ENCODE measurements at places on chromosomes 1 and 21.
A peak's percentile ranks its signal among the peaks of the same experiment; 100 is the strongest.

GRCh38 chr1:89910780-89911179 is 84.1 kb upstream of the ZNF326 start:
- DNase-seq, result peak; percentile 77

GRCh38 chr1:157304271-157304670 is 166.1 kb upstream of the ETV3 start:
- DNase-seq, result no peak

GRCh38 chr1:47781171-47781959 is 215.8 kb downstream of the TRABD2B start:
- DNase-seq, result no peak

DNA sequence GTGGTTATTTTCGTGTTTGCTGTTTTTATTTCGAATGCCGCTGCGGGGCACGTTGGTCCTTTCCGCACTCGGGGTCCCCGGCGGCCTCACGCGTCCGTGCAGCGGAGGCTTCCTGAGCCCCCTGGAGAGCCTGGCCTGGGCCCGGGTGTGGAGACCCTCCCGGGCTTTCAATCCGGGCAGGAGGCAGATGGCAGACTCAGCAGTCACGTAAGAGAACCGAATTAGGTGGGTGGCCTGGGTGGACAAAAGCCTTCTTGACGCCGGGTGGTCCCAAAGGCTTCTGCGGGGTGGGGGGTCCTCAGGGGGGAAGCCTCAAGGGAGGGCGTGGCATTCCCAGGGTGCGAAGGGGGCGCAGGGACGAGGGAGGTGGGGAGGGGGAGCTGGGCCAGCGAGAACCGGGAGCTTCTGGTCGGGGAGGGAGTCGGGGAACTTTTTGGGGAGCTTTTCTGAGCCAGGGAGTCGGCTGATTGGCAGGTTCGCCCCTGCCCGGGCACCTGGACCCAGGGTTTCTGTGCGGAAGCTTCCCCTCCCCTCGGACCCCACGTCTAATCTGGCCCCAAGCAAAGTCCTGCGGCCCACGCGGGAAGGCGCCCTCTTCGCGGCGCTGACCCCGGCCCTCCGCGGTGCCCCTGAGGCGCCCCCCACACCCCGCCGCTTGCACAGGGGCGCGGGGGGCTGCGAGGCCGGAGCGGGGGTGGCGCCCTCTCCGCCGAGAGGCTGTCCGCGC is 1.3 kb upstream of the HES4 start:
- no peak for DNase-seq

DNA sequence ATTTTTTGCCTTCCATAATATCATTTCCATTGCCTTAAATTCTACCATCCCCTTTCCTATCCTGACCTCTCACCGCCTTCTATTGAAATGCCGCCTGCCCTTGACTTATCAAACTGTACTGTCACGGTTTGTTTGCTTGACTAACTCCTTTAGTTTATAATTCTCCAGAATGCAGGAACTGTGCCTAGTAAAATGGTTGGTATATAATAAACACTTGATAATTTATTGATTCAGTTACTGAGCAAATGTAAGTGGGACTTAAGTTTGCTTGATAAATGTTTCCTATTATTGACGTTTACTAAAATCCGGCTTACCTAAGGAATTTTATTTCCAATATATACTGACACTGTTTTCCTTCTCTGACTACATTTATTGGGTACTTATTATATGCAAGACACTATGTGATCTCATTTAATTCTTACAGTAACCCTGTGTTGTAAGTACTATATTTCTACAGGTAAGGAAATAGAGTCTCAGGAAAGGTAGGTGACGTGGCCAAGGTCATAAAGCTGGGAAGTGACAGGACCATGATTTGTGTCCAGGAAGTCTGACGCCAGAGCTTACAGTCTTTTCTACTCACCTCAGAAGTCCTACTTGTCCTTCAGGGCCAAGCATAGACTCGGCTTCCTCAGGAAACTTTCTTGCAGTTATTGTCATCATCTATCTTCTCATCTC is 35.7 kb downstream of the DPT start:
- DNase-seq, result no peak

- DNase-seq, result no peak
These were observed 30.9 kb downstream of the SLC35F3 start for GRCh38 chr1:233935297-233935868.

GRCh38 chr1:230994860-230995259 is 16.0 kb downstream of the ARV1 start:
- DNase-seq, result no peak

GRCh38 chr1:99217599-99217998 is 46.7 kb upstream of the PLPPR4 start:
- no peak for DNase-seq

GRCh38 chr1:200409203-200409760 is 554 bp downstream of the ZNF281 start:
- DNase-seq, result peak; percentile 26

- no peak for DNase-seq
These were observed 40.0 kb upstream of the EPS15 start for GRCh38 chr1:51559064-51559500.
